ENCODE measurements at places on chromosomes 3 and 15.

- no peak for DNase-seq
These were observed 110.8 kb upstream of the MME start for GRCh38 chr3:154969366-154969765.

DNA sequence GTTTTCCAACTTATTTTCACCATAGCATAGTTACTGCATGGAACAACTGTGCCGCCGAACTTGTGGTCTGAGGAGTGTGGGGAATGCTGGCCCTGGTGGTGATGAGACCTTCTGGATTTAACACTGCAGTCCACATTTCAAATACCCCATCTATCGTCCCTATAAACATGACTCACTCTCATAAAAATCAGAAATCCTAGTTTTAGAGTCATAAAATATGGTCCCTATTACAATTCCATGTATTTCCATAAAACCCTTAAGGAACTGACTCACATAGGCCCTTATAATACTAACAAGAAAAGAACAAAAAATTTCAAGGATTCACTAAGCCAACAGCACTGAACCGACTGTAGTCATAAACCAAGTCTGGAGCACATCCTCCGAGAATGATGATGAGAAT is 147.2 kb downstream of the FOXP1 start:
- DNase-seq = no peak

DNA sequence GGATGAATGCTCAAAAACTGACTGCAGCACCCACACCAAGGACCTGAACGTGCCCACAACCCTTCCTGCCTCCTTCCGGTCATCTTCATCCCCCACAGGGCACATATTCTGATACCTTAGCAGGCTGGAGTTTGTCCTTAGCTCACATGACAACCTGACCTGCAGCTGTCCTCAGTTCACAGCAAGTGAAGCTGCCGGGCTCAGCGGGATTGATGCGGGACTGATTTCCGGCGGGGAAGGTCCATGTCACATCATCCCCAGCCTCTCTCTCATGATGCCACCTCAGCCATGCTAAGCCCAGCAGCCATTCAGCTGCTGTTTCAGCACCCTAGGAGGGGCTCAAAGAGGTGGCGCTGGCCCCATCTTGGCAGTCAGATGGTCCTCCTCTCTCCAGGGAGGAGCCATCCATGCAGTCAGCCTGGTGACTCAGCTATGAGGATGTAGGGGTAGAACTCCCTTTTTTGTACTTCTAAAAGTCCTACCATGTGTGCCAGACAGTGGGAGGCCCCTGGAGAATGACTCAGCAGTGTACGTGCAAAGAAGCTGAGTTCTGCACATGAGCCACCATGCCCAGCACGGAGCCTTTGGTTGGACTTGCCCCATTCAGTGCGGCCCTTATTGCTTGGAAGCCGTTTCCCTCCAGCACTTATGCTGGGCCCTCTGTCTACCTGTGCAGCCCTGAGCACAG is 9.5 kb downstream of the CA12 start:
- no peak for DNase-seq

- DNase-seq = peak; percentile 45
These were observed 87.0 kb downstream of the PLSCR2 start for GRCh38 chr3:146382386-146382785.

DNA sequence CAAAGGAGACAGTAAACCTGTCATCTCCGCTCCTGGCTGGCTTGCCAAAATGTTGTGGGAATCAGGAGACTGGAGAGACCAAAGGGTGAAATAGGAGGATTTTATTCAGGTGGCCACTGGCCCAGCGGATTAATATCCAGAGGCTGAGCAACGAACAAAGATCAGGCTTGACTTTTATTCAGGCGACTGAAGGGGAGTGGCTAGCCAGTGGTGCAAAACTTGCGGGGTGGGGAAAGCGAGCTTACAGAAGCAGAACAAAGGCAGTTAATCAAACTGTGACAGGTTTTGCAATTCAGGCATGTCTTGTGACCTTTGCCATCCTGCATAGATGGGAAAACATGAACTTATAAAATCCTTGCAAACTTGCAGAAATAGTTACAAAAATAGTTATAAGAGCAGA is 19.8 kb upstream of the ACAD9 start:
- no peak for DNase-seq

- no peak for DNase-seq
These were observed 1.9 kb downstream of the GCSAM start for GRCh38 chr3:112131111-112131510.

DNA sequence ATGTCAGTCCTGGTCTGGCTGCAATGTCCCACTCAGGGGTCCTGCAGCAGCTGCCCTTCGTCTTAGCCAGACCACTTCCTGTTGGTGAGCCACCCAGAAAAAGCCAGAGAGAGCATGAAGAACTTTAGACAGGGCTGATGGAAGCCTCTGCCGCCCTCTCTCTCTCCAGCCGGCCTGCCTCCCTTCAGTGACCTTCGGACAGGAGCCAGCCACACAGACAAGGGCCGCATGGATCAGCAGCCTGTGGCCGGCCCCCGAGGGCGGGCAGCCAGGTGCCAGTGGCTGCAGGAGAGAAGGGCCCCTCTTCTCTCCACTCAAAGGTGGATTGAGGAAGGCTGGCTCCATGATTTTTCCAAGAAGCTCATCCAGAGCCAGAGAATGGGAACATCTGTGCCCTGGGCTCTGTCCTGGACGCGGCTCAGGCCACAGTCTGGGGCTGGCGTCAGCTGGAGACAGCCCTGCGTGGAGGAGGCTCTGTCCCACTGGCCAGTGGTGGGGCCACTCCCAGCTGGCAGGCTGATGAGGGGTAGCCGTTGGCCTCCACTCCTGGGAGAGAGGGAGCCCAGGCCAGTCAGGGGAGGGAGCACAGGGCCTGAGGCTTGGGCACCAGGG is 42.9 kb downstream of the ISG20 start:
- no peak for DNase-seq

DNA sequence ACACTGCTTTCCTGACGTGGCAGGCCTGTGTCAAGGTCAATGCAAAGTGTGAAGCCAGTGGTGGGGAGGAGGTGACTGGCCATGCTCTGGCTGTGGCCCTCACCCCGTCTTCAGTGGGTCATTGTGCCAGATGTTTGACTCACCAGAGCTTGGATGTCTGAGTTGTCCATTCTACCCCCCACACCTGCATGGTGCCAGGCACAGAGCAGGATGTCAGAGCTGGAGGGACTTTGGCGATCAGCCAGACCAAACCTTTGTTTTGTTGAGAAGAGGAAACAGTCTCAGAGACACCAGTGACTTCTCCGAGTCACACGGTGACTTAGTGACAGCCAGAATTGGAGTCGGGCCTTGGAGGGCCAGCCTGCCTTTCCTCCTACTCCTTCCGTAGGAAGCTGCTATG is 49.5 kb downstream of the SMAD6 start:
- no peak for DNase-seq

- DNase-seq = no peak
These were observed 24.2 kb downstream of the MCTP2 start for GRCh38 chr15:94255540-94255939.

DNA sequence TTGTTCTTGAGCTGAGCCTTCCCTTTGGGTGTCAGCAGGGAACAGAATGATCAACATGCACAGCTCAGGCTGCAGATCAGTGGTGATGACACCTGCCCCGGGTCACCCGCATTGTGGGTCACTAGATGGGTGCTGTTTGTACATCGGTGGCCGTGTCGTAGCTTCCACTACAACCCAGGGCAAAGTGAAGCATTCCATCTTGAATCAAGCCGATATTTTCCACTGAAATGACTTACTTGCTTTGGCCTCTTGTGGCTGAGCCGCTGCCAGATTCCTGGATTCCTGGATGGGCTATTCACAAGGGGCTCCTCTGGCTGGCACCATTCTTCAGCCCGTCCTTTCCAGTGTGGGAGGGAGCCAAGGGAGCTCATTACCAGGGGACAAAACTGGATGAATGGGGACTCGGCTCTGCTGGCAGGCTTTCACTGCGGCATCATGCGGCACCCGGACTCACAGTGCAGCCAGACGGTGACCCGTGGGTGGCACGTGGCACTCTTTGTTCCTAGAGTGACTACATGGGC is 65.6 kb downstream of the SLCO3A1 start:
- DNase-seq = no peak

DNA sequence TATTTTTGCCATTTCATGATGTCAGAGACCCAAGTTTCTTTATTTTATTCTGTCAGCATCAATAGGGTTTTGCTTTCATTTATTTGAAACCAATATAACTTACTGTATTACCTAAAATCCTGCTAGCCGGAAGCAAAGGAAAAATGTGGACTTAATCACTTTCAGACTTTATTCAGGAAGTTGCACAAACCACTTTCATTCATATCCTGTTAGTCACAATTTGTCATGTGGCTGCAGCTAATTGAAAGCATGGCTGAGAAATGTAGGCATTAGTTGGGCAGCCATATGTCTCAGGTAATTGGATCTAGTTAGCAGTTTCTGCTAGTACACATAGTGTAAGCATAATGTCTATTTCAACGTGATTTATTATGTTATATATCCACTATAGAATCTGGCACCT is 462.3 kb upstream of the SGO1 start:
- no peak for DNase-seq

DNA sequence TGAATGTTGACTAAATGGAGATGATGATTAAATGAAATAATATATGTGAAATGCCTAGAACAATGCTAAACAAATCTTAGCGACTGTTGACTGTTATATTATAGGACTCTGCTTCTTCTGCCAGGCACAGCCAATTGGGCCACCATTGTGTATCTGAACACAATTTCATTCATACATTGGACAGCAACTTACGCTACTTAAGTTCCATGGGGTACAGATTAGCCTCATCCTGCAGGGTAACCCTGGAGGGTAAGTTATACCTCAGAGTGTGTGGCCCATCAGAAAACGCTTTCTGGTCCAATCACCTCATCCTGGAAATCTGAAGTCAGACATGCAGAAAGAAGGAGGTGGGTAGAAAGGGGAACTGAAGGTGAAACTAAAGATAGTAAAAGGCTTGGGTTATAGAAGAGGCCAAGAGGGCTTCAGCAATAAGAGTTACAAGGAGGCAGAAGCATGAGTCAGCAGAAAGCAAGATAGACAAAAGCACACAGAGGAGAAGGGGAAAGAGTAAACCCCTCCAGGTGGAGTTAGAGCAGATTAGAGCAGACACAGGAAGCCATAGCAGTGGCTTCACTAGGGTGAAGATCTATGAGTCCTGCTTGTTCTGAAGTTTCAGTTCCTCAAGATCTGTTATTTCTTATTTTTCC is 119.3 kb upstream of the SLC24A5 start:
- no peak for DNase-seq

DNA sequence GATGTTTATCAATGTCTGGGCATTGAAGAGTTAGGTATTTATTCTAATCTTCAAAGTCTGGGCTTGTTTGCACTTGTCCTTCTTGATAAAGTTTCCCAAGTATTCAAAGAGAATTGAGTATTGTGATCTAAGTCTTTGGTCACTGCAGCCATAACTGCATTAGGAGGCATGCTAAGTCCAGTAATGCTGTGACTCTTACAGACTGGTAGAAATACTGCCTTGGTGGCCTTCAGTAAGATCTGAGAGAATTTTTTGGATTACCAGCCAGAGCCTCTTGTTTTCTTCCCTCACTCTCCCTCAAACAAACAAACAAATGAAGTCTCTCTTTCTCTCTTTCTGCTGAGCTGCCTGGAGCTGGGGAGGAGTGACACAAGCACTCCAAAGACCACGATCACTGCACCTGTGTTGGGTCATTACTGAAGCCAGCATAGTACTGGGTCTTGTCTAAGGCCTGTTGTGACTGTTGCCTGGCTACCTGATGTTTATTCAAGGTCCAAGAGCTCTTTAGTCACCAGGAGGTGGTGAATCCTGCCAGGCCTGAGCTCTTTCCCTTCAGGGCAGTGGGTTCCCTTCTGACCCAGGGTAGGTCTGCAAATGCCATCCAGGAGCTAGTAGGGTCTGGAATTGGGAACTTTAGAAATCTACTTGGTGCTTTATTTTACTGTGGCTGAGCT is 14.8 kb upstream of the RBP2 start:
- DNase-seq = no peak

DNA sequence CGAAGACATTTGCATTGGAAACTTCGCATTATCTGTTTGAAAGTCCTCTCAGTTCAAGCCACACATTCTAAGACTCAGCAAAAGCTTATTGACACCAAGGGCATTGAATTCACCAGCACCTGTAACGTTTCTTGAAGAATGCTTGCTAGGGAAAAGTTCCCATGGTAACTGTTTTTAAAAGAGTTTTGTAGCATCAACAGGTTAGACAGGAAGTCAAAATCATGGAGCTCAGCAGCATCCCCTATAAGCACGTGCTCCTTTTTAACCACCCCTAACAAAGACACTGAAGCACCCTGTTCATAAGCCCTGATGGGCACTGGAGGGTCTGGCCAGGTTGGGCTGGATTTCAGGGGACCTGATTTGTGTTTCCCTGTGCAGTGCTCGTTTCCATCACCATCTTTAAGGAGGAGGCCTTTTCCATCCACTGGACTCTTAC is 229.7 kb upstream of the BHLHE40 start:
- no peak for DNase-seq

DNA sequence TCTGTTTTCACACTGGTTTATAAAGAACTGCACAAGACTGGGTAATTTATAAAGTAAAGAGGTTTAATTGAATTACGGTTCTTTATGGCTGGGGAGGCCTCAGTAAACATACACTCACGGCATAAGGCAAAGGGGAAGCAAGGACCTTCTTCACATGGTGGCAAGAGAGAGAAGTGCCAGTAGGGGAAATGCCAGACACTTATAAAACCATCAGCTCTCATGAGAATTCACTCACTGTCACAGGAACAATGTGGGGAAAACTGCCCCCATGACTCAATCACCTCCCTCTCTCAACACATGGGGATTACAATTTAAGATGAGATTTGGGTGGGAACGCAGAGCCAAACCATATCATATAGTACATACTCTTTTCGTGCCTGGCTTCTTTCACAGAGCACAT is 42.4 kb downstream of the MAP2K1 start:
- DNase-seq = no peak

DNA sequence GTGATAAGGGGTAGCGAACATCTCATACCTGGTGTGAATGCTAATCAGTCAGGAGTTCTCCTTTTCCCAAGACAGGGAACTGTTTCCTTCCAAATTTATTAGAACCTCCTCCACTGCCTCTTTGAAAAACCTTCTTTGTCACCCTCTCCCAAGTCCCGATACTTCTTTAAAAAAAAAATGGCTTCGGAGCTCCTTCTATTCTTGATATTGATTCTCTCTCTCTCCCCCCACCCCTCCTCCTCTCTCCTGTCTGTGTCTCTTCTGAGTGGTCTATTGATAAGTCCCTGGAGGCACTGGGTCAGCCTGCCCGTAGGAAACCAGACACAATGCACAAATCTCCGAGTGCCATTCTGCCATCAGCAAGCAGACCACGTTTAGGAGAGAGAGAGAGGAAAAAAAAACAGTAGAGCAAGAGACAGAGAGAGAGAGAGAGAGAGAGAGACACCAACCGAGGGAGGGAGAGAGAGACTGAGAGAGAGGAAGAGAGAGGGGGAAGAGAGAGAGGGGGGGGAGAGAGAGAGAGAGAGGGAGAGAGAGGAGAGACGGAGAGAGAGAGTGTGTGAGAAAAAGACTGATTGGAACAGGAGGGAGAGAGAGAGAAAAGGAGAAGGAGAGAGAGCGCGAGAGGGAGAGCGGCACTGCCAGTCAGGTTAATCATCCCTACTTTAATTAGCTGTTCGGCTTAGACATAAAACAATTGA is 160.9 kb downstream of the TIGIT start:
- no peak for DNase-seq

GRCh38 chr15:89777073-89777751 is 1.1 kb downstream of the MESP2 start:
- no peak for DNase-seq

Measured in Caco-2 (cell line).